ENCODE measurements at places on chromosomes 5 and 9. TPM values are rescaled to one million over a fixed set of nuclear protein-coding genes. Genes with fewer than 3 reads are reported as not detected.

The MLANA gene
- not detected for total RNA-seq

The PCDH12 gene
- total RNA-seq = not detected

The DAB2IP gene
- 40.0 TPM for total RNA-seq

The PCDHB16 gene
- 0.14 TPM for total RNA-seq

The NME5 gene
- total RNA-seq = 1.2 TPM

The CCDC180 gene
- total RNA-seq = 0.49 TPM

The EIF4E1B gene
- total RNA-seq = not detected

The SLC6A7 gene
- not detected for total RNA-seq

The CTXN3 gene
- total RNA-seq = not detected

The ECM2 gene
- total RNA-seq = not detected

The NR4A3 gene
- total RNA-seq = 0.21 TPM

The RIC1 gene
- 14.8 TPM for total RNA-seq

All from airway epithelial cell (primary cell).